Kidney epithelial cell (primary cell): ENCODE measurements at places on chromosomes 11 and 22. TPM values are rescaled to one million over a fixed set of nuclear protein-coding genes. Genes with fewer than 3 reads are reported as not detected.

DNA sequence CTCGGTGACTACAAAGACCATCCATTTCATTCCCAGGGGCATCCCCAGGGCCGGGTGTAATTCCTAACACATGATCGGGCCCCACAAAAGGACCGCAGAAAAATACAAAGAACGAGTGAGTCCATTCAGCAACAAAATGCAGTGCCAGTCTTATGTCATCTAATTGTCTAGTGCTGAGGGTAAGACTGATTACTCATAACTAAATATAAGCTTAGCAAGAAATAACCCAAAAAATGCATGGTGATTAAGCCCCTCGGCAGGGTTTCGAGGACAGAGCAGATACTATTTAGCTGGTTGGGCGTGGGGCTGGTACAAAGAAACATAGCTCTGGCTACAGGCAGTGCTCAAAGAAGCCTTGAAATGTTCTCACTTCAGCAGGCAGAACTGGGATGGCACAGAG, 1078.9 kb downstream of the OPCML start:
- no peak for DNase-seq

DNA sequence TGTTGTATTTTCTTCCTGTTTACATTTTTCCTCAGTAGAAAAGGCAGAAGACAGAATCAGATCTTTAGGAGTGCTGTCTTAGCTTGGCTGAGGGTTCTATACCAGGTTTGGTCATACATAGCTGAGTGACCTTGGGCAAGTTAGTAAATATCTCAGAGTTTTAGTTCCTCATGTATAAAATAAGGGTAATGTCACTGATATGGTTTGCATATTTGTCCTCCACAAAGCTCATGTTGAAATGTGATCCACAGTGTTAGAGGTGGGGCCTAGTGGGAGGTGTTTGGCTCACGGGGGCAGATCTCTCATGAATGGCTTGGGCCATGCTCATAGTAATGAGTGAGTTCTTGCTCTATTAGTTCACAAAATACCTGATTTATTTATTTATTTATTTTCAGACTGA, 7.5 kb upstream of the HTR3A start:
- DNase-seq, result no peak

GRCh38 chr22:25623310-25623734, 58.8 kb downstream of the GRK3 start:
- no peak for DNase-seq

- DNase-seq, result no peak
These were observed 261.5 kb downstream of the LARGE1 start for GRCh38 chr22:33658775-33659174.

DNA sequence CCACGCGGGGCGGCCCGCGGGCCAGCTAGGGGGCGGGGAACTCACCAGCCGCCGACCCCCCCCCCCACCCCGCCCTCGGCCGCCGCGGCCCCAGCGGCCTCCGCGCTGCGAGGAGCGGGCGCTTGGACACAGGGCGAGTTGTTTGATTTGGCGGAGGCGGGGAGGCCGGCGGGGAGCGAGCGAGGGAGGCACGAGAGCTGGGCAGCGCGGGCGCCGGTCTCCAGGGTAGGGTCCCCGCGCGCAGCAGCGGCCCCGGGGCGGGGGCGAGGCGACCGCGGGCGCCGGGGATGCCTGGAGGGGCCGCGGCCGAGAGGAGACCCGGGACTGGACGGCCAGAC, 64.4 kb downstream of the NAV2 start:
- no peak for DNase-seq

TRIM29 gene
- total RNA-seq, result 0.29 and 0.41 TPM in 2 replicates

OR51E2 gene
- not detected in 2 replicates for total RNA-seq

KCNJ11 gene
- total RNA-seq, result 1.2 and 1.3 TPM in 2 replicates

- no peak for DNase-seq
These were observed 14.6 kb downstream of the MS4A6A start for GRCh38 chr11:60168306-60168705.

CLMP gene
- total RNA-seq, result 2.9 and 6.4 TPM in 2 replicates

- DNase-seq, result no peak
These were observed 98.6 kb downstream of the TTC28 start for GRCh38 chr22:28581016-28581415.

DNA sequence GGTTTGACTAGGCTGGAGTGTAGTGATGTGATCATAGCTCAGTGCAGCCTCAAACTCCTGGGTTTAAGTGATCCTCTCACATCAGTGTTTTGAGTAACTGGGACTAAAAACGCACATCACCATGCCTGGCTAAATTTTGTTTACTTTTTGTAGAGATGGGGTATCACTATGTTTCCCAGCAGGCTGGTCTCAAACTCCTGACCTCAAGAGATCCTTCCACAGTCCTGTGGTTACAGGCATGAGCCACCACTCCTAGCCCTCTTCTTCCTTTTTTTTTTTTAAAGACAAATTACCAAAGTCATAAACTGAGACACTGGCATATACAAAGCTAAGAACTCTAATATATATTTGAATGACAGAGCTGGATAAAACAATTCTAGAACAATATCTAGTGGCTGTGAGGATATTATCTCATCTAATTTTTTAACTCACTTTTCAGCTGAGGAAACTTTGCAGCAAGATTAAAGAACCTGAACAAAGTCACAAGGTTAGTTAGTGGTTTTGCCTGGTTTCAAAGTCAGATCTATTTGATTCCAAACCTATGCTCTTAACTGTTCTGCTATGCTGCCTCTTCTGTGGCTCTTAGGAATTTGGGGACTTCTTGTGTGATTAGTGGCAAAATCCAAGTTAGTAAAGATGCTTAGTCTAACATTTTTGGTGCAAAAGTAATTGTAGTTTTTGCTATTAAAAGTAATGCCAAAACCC, 95.3 kb upstream of the RAG2 start:
- DNase-seq, result no peak

DNA sequence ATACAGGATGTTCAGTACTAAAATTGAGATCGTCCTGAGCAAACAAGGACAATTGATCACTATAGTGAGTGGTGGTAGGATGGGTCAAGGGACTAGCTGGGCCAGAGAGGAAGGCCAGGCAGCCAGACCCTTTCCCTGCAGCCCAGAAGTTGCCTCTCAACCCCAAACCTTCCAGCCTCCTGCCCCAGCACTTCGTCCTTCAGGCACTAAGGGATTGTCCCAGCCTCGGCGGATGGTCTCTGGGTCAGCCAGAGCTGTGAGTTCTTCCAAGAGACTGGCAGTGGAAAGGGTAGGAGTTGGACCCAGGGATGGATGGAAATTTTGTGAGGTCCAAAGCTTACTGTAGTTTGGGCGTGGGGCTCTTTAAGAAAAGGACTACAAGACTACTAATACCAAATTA, 3.6 kb upstream of the LMO1 start:
- DNase-seq, result no peak

DNA sequence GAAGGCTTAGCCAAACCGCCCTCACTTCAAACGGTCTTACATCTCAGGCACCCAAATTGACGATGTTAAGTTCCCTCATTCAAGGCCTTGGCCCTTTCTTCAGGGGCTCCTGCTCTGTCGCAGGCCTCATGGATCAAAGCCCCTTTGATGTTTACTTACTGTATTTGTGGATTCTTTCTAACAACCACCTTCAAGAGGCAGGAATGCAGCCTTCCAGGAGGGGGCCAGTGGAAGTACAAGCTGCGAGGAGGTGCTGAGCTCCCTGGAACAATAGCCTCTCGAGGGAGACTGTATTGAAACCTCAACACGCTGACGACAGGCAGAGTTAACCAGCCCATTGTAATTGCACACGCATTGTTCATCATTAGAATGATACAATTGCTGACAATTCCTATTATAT, 209.1 kb downstream of the ST3GAL4 start:
- no peak for DNase-seq

ELMOD1 gene
- 0.07 and 0.21 TPM in 2 replicates for total RNA-seq

GRCh38 chr11:109940816-109941215, 152.4 kb upstream of the ZC3H12C start:
- no peak for DNase-seq

DNA sequence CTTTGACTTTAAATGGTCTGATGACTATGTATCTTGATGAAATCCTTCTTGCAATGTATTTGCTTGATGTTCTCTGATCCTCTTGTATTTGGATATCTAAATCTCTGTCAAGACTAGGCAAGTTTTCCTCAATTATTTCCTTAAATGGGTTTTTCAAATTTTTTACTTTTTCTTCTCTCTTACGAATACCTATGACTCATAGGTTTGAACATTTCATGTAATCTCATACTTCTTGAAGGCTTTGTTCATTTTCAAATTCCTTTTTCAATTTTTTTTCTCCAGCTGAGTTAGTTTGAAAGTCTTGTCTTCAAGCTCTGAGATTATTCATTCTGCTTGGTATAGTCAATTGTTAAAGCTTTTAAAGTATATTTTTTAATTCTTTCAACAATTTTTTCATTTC, 13.1 kb downstream of the OR10W1 start:
- DNase-seq, result no peak
